Eye (tissue), 1 donor: ENCODE measurements at places on chromosomes 6 and 20.

DNA sequence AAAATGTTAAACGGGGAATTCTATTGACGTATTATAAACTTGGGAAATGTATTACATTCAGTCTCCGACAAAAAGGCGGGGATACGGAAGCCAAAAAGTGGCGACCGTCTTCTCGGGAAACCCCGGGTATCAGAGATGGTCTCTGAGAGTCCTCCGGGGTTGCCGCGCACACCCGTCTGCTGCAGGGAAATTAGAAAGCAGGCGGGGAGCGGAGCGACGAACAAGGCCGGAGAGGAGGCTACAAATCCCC, 1.5 kb downstream of the SALL4 start:
- no peak for DNase-seq

GRCh38 chr6:34068462-34069044, 77.3 kb downstream of the GRM4 start:
- no peak for DNase-seq

GRCh38 chr6:99530627-99531026, 15.4 kb upstream of the USP45 start:
- DNase-seq = no peak

- no peak for DNase-seq
Measured at GRCh38 chr6:157768304-157768703, 54.7 kb upstream of the SNX9 start.

DNA sequence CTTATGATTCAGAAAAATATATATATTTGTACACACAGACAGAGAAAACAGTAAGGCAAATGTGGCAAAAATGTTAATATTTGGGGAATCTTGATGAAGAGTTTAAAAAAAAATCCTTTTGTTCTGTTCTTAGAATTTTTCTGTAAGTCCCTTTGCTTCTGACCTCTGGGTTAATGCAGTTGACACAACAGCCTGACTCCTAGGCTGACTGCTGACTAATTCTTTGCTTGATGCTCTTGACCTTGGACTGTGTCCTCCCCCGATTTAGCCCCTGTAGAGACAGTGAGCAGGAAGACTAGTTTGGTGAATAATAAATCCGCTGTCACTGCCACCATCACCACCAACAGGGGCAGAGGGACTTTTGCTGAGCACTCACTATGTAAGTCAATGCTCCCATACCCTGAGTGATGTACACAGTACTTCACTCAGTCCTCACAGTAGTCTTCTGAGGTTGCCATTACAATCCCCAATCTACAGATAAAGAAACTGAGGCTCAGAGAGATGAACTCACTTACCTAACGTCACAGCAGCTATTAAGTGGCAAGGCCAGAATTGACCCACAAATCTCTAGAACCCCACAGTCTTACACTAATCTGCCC, 71.7 kb downstream of the SNX5 start:
- DNase-seq = no peak

GRCh38 chr6:11798096-11798495, 19.5 kb upstream of the ADTRP start:
- no peak for DNase-seq

GRCh38 chr6:39426073-39426456, 103.6 kb upstream of the KCNK16 start:
- peak; percentile 69 for DNase-seq

DNA sequence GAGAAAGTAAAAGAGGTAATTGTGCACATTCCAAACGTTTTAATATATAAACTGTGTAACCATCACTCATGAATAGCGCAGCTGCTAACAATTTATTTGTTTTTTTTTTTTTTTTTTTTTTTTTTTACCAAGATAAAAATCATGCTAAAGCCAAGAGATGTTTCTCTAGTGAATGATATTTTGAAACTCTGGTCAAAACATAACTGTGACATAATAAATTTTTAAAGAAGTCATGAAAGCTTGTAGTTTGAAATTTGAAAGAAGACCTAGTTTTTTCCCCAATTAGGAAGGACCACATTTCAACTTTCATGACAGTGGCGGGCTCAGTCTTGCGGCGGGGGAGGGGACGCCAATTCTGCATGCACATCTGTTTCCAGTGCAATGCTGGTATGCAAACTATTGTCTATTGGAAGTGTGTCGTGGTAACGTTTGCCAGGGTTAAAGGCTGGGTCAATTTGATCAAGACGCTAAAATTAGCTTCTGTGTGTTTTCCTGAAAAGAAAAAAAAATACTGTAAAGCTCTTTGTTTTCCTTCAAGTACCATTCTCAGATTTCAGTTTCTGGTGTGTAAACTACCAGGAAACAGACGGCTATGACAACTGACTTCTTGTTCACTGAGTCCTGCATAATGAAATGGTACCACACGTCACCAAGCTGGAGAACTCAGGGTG, 211.9 kb downstream of the FOXC1 start:
- peak; percentile 69 for DNase-seq

DNA sequence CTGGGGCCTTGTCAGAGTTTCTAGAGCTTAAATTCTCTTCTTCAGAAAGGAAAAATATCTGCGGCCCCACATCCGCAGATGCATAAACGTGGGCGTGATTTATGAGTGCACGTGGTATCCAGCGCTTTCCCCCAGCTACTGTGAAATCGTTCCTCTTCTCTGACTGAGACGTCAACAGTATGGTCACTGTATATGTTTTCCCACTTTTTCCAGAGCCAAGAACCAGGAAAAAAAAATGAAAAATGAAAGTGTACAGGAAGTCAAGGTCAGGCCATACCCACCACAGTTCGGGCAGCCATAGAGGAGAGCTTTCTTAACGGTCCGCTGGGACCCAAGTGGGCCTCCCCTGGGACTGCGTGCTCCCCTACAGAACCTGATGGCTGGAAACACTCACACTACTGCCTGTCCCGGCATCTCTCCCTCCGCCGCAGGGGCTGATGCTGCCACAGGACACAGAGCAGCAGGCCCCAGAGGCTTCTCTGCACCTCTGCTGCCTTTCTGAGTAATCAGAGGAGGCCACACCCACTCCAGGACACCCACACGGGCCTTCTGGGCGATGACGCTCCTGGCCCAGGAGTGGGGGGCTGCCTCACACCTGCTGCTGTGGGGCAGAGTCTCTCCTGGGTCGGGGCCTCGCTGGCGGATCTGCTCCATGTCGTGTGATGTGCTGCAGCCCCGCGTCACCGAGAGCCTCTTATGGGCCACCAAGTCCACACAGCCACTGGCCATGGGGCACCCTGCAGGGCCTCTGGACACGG, 16.4 kb upstream of the STX16 start:
- DNase-seq = no peak

DNA sequence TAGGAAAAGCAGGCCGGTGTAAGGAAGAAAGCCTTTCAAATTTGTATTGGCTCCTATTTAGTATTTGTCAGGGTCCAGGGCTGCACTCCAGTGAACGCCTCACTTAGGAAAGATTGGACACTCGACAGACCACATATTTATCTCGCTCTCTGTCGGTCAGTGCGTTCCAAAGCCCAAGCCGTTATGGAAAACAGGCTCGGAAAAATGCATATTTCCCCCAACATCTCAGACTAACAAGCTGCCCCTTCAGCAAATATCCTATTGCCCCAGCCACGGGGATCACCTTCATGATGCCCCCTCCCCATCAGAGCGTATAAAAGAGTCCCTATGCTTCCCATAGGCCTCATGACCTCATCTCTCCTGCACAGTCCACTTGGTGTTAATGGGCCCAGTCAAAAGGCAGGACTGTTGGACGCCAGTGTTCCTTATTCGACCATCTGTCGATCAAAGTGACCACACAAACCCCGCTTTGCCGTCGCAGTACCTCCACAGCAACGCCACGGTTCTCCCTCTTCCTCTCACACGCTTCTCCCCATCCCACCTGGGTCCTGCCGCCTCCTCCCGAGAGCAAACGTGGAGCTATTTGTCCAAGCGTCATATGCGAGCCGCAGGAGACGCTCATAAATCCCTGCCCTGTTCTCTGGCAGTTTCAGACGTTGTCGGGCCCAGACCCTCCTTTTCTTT, 63.3 kb downstream of the NPEPL1 start:
- DNase-seq = no peak

DNA sequence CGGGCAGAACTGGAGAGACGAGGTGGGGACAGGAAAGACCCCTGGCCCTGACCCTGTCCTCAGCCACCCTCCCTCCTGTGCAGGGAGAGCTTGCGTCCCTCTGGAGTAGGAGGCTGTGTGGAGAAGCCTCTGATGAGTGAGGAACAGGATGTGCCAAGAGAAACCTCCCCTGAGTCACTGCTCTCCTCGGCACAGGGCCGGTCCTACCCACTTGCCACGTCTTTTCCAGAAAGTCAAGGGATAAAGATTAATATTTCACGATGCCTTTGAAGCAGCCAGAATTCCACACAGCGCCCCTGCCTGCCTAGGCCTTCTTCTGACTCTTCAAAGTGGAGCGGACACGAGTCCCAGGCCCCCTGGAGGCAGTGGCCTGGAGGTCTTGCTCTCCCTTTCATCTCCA, 34.9 kb upstream of the THBS2 start:
- DNase-seq = no peak

GRCh38 chr6:111713236-111713635, 107.6 kb upstream of the TRAF3IP2 start:
- no peak for DNase-seq

DNA sequence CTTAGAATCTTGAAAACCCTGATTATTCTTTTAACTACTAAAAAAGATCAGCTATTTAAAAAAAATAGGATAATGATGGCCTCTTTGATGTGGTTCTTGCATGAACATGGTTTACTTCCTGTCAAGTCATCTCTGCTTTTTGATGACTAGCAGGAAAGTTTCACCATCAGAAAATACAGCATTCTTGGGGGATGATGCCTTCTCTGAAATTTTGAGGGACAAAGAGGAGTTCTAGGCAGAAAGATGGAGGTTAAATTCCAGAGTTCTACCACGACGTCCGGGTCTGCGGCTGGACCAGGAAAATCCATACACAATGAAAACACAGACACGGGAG, 130.4 kb downstream of the OLIG3 start:
- DNase-seq = no peak

DNA sequence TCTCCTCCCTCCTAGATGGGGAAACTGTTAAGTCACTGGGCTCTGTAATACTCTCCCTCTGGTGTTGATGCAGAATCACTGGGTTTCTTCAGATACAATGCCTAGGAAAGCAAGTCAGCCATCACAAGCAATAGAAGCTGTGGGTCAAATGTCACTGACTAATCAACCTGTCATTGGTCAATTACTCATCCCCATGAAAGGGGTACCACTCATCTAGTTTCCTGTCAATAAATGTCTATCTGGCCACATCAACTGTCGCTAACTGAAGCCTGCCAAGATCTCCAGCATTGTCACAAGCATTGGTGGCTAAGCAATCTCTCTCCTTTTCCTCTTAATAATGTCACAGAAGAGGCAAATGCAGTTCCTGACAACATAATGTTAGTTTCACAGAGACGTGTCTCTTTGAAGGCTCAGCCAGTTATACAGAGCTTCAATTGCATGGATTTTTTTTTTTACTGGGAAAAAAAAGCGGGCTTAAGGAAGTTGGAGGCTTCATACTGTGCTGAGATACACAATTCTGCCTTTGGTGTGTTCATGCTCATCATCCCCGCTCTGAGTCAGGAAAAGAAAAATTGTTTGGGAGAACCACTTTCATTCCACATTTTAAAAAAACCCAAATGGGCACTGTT, 355.9 kb downstream of the BTBD9 start:
- DNase-seq = no peak

- DNase-seq = no peak
Measured at GRCh38 chr6:2911171-2911570, 8.1 kb upstream of the SERPINB9 start.

- peak; percentile 39 for DNase-seq
Measured at GRCh38 chr6:42010185-42010891, 40.0 kb upstream of the TAF8 start.

DNA sequence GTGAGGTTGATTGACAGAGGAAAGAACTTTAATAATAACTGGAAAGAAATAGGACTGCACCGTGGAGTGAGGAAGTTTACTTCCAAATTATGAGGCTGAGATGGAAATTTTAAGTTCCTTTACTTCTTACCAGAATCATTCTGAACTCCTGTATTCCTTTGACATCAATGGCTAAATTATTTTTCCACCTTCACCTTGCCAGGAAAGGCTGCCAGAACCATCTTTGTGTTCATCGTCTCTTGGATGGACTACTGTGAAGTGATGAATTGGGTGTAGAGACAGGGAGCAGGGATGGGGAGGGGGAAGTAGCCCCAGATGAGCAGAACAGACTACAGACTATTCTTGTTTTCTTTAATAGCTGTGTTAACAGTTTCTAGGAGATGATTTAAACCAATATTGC, 102.1 kb upstream of the CEP162 start:
- DNase-seq = no peak

GRCh38 chr20:58481481-58482021, 33.6 kb downstream of the APCDD1L start:
- DNase-seq = peak; percentile 76

- DNase-seq = peak; percentile 86
Measured at GRCh38 chr6:31493875-31494694, 3.9 kb upstream of the MICB start.
